Effector memory CD8-positive, alpha-beta T cell (primary cell): ENCODE measurements at places on chromosomes 13 and 19.
A peak's percentile ranks its signal among the peaks of the same experiment; 100 is the strongest.

GRCh38 chr13:27973961-27974662 lies 5.0 kb upstream of the CDX2 start:
- no peak for DNase-seq

DNA sequence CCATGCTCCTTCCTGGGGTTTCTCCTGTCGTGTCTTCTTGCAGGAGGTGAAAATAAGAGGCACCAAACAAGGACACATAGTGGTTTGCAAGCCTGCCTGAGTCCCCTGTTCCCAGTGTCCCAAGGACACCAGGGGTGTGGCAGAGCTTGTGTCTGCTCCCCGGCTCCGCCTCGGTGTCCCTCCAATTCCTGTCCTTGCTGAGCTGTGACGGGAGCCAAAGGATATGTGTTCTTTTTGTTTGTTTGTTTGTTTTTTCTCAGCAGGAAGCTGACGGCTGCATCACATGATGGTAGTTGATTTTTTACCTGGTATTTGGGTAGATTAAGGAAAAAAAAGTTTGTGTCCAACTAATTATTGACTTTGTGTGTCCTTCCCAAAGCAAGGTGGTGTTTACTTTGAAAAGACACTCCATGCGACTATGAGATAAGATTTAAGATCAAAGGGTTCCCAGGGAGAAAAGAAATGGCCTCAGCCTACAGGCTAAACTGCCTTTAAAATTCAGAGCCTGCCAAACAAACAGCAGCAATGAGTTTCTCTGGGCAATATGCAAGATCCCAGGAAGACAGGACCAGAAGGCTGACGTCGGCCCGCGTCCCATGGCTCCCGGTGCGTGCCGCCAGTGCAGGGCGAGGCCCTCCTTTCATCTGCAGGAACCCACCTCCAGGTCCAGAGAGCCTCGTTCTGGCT lies 50.8 kb upstream of the XPO4 start:
- DNase-seq, result no peak

GRCh38 chr13:21608961-21609360 lies 5.0 kb upstream of the MICU2 start:
- DNase-seq, result no peak

- DNase-seq, result no peak
Observed at GRCh38 chr13:43089912-43090498, 66.6 kb downstream of the DNAJC15 start.

GRCh38 chr13:112596235-112596634 lies 8.3 kb upstream of the TUBGCP3 start:
- no peak for DNase-seq

DNA sequence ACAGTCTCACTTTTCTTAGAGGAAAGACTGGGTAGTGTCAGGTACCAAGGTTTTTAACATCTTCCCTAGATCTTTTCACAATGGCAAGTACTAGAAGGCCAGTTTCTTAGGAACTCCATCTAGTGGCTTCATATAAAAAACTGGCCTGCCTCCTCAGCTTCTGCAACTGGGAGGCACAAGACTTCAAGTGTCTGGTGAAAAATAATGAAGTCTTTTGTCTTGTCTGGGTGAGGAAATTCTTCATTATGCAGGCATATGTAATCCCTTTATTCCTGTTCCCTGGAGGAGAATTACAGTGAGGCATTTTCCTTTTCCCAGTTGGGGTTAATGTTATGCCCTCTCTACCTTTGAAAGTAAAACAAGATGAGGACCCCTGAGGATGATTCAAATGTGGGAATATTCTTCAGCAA lies 300.5 kb downstream of the NALCN start:
- no peak for DNase-seq

- DNase-seq, result no peak
Observed at GRCh38 chr13:42312817-42313431, 41.0 kb downstream of the AKAP11 start.

DNA sequence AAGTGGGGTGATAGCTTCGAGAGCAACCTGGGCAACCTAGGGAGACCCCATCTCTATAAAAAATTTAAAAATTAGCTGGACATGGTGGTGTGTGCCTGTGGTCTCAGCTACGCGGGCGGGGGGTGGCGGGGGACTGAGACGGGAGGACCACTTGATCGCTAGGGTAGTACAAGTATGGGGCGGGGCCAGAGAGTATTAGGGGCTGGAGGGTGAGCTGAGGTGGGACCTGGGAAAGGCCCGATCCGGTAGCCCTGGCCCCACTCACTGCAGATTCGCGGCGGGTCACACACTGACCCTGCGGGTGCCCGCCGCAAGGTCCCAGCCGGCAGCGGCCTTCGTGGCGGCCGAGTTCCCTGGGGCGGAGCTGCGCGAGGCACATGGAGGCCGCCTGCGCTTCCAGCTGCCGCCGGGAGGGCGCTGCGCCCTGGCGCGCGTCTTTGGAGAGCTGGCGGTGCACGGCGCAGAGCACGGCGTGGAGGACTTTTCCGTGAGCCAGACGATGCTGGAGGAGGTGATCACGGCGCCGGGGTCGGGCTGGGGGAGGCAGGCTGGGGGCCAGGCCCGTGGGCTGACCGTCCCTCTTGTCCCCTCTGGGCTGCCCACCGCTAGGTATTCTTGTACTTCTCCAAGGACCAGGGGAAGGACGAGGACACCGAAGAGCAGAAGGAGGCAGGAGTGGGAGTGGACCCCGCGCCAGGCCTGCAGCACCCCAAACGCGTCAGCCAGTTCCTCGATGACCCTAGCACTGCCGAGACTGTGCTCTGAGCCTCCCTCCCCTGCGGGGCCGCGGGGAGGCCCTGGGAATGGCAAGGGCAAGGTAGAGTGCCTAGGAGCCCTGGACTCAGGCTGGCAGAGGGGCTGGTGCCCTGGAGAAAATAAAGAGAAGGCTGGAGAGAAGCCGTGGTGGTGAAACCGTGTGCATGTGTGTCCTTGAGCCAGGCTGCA lies 2.0 kb upstream of the ARHGAP45 start:
- peak; percentile 58 for DNase-seq

DNA sequence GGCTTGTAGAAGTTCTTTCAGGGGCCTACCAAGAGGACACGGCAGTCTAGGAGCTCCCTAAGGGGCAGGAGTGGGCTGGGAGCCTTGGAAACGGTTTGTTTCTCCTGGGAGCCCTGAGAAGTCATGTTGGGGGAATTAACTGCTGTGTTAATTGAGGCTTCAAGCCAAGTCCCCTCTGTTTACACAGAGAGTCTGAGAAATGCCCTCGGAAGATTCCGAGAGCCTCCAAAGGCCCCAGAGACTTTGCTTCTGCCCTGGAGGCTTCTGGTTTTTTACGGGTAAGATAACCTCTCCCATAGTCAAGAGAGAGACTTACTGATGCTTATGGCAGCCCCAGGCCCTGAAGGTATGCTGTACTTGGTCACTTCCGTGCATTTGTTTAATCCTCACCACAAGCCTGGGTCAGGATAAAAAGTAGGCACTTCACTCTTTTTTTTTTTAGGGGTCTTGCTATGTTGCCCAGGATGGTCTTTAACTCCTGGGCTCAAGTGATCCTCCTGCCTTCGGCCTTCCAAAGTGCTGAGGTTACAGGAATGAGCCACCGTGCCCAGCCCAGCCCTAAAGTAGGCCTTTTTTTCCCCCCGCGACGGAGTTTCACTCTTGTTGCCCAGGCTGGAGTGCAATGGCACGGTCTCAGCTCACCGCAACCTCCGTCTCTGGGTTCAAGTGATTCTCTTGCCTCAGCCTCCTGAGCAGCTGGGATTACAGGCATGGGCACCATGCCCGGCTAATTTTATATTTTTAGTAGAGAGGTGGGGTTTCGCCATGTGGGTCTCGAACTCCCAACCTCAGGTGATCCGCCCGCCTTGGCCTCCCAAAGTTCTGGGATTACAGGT lies 15.2 kb downstream of the IER2 start:
- DNase-seq, result no peak

- DNase-seq, result no peak
Observed at GRCh38 chr19:1481893-1482360, 2.9 kb upstream of the C19orf25 start.

GRCh38 chr19:1407528-1408299 lies at the start of gene DAZAP1:
Gene DAZAP1 (plus strand): TSS chr19:1407586. CDS start chr19:1407774, 188 bp downstream.
- DNase-seq, result peak; percentile 49

DNA sequence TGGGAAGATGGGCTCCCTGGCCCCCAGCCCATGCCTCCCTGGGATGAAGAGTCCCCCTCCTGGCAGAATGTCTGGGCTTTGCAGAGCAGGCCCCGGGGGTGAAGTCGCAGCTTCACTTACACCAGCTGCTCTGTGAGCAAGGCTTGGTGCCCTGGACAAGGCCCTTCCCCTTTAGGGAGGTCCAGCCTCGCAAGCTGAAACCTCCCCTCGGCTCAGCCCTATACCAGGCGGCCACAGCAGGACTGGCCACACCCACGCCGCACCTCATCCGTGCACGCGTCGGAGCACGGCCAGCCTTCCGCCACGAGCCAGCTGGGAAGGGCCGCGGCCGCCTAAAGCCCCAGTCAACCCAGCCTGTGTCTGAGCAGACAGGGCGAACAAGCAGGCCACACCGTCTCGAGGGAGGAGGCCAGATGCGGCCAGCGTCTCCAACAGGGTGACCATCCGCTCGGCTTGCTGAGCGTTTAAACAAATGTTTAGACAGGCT lies 83.2 kb upstream of the MCF2L start:
- no peak for DNase-seq

DNA sequence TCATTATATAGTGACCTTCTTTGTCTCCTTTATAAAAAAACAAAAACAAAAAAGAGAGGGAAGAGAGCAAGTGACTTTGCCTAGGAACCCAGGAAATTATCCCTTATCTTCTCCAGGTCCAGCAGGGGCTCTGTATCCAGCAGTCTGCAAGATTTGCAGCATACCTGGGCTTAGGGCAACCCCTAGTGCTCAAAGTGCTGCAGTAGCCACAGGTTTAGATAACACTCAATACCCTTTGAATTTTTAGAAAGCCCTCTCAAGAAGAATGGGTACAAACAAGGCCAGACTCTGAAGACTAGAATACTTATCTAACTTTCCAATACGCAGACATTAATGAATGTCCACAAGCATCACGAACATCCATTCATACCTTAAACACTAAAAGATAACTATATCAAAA lies 43.2 kb downstream of the CCNA1 start:
- DNase-seq, result no peak

GRCh38 chr13:46343279-46343994 lies 43.6 kb downstream of the RUBCNL start:
- no peak for DNase-seq

DNA sequence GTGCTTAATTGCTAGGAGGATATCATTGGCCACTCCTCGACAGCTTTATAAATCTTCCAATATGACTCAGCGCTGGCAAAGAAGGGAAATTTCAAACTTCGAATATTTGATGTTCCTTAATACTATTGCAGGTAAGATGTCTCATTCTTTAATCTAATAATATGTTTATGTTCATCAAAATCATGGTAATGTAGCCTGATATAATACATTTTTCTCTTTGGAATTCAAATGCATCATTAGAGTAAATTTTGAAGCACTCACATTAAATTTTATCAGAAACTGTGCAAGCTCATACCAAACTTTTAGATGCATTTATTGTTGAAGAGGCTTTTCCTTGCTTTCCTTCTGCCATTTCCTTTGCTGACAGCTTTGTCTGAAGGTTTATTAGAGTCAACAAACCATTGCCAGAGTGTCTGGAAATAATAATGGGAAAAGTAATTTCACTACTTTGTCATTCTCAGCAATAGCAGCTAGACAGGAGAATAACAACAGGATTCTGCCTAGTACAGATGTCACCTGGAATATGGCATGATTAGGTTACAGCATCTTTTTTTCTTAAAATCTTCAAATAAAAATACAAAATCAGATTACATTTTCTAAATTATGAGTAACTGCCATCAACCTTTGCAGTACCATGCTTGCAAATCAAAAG lies 78.6 kb upstream of the MAB21L1 start:
- DNase-seq, result no peak

GRCh38 chr19:38375098-38375493 lies 725 bp downstream of the PSMD8 start:
- DNase-seq, result no peak

GRCh38 chr19:397321-397720 lies 11.6 kb downstream of the C2CD4C start:
- DNase-seq, result no peak

DNA sequence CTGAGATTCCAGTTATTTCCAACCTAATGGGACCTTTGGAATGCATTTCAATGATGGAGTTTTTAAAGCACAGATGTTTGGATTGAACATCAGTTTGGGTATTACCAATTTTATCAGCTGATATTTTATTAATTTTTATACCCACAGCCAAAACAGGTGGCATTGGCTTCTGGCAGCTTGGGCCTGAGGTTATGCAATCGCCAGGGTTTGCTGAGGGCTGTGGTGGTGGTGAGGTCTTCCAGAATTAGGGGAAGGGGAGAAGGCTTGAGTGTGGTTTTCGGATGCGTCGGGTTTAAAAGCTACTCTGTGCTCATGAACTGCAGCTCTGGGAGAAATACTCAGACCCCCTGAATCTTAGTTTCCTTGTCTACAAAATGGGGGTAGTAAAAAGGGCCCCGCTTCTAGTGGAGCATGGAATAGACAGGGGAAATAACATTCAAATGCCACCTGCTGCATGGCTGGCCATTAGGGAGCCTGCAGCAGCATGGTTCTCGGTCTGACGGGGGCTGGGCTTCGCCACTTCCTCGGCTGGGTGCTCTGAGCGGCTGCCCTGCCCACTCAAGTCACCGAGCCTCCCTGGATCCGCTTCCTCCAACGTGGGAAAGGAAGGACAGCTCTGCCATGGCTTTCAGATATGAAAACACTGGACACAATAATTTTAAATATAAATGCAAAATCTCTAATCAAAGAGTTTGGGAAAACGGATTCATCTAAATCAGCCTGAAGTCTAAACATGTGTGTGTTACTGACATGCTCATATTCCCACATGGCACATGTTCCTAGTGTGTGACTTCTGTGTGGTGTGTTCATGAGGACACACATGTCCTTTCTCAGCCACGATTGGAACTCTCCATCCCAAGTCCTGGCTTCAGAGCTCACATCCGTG lies 35.2 kb downstream of the ADPRHL1 start:
- no peak for DNase-seq

DNA sequence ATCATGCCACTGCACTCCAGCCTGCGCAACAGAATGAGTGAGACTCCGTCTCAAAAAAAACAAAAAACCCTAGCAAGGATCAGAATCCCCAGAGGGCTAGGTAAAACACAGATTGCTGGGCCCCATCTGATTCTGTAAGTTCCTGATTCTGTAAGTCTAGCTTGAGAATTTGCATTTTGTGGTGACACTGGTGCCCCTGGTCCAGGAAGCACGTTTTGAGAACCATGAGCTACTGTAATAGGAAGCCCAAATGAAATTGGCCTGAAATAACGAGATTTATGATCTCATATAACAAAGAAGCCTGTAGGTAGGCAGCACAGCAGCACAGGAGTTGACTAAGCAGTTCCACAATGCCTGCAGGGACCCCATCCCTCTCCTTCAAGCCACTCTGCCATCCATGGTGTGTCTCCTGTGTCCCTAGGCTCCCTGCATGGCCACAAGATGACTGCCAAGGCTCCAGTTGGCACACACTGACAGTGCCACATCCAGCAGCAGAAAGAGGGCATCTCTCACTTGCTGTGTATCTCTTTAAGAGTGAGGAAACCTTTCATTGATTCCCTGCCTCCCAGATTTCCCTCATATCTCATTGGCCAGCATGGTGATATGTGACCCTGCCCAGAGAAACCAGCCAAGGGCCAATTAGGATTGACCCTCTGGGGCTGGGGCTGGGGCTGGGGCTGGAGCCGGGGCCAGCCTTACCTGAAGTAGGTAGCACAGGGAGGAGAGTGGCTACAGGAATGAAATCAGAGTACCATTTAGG lies 21.7 kb downstream of the SIPA1L3 start:
- DNase-seq, result no peak
